Activated CD4-positive, CD25-positive, alpha-beta regulatory T cell treated with anti-CD3 and anti-CD28 coated beads, Interleukin-2, amount 50 U/mL, for 16 hours (primary cell): ENCODE measurements at places on chromosomes 7 and 10.

GRCh38 chr7:144776447-144776846 is 59.4 kb downstream of the TPK1 start:
- DNase-seq: no peak

- no peak for DNase-seq
These were observed 2.1 kb downstream of the CAV1 start for GRCh38 chr7:116526897-116527296.

DNA sequence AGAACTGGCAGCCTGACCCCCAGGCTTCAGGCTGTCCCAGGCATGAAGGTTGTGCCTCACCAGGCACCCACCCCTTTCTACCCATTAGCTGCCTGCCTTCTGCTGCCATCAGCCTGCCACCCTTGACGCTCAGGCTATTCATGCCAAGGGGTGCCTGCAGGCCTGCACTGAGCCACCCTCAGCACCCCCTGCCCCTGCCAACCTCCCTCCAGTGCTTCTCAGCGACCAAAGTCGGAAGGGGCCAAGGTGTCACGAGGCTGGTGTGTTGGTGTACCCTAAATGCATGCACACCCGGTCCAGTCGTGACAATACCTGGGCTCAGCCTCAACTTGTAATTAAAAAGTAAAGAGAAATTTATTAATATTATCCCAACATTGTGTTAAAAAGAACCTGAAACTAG is 422.7 kb downstream of the ARL4A start:
- DNase-seq: no peak

- DNase-seq: no peak
These were observed 85.9 kb downstream of the ANK3 start for GRCh38 chr10:60303778-60304177.

- no peak for DNase-seq
These were observed 155.6 kb downstream of the PKD1L1 start for GRCh38 chr7:47792521-47793121.

DNA sequence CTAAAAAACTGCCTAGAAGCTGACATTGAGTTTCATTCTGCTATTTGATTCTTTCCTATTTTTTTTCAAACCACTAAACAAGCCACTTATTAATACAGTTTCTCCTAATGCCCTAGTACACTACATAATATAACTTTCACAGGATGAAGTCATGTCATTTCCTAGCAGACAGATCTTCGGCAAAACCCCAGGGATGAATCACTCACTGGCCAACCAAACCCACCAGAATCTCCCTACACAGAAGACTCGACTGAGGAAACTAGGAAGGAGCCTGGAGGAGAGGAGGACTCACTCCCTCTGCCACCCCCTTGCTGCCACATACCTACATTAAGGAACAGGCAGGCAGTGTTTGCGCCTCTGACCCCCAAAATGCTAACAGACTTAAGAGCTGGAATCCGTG is 33.4 kb downstream of the XPNPEP1 start:
- no peak for DNase-seq

DNA sequence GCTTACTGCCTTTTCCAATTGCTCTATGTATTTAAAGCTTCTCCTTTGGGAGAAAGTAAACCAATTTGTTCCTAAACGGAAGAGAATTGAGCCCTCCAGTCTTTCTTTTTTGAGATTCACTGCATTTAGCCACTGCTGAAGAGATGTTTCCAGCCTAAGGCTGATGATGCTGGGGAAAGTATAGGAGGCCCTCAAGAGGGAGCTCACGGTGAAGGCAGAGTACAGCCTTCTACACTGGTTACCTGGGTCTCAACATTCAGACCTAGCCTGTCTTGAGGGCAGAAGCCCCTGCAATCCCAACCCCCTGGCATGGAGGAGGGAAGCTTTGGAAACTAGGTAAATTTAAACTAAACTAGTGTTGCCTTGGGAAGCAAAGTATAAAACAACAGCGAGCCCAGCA is 316.7 kb upstream of the TPK1 start:
- no peak for DNase-seq

DNA sequence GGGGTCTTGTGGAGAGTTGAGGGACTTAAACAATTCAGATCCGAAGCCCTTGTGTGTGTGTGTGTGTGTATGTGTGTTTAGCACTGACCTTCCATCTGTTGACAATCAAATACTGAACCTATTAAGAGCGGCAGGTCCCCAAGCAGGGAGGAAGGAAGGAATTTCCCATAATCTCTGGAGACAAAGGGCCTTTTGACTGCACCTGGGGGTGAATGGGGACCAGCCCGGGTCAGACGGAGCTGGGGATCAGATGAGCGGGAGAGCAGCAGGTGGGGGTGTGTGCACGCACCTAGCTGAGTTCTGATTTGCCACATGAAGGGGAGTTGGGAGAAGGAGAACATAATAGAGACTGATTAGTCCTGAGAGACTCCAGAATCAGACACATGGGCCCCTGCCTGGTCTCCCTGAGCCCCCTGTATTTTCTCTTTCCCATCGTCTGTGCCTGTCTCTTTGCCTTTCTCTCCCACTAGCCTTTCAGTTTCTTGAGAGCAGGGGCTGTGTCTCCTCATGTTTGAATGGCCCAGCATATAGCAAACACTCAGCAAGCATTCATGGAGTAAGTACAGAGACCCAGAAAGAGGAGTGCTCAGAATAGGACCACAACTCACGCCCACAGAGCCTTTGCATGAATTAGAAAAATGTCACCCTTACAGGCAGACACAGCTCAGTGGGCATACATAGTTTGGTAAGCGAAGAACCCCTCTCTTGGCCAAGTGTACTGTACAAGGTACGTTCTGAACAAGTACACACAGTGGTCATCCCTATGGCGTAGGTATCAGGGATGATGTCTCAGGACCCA is 288.3 kb upstream of the HABP2 start:
- DNase-seq: no peak
